MV-4-11 (cell line): ENCODE measurements at places on chromosomes 4 and X.
A peak's percentile ranks its signal among the peaks of the same experiment; 100 is the strongest.

DNA sequence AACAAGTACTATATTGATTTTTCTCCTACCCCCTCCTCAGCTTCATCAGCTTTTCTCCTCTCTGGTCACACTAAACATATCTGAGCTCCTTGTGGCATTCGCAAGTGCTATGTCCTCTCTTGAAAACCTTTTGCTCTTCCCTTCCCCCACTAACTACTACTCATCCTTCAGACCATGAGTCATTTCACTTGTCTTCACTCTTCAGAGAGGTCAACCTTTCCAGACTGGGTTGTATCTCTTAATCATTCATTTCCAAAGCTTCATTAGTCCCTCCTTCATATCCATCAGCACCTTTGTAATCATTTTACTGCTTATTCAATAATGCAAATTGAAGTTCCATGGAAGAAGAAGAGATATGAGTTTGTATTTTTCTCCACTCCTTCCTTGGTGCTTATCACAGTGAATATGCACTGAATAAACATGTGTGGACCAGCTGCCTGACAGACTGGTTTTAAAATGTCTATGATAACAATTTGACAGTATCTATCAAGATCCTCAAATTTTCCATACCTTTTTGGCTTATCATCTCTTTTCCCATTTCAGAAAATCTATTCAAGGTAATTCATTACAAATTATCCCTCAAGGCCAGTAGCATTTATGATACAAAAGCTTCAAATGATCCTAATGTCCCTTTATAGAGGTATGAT lies 28.4 kb downstream of the DDX60L start:
- DNase-seq, result peak; percentile 32

DNA sequence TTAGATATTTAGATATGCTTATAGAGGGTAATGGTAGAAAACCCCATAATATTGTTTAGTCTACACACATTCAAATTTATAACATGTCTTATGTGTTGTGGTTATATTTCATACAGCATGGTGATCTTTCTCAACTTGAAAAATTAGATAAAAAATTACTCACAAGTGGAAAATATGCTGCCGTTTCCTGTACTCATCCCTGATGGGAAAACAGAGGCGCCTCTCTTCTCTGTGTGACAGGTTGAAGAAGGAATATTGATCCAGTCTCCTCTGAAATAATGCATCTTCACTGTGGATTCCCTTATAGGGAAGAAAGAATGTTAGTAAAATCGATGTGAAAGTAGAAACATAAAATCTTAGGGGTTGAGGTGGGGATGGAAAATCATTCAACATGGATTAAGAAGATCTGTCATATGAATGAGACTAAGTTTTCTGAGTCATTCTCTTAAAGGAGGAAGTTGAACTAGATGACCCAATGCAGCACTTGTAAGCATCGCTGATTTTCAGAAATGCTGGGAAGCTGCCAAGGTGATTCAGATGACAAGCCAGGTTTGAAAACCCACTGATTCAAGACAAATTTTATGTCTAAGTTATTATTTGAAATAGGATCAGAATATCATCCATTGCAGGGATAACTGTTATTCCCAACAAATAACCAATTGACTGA lies 70.7 kb downstream of the ANKRD50 start:
- peak; percentile 88 for DNase-seq

DNA sequence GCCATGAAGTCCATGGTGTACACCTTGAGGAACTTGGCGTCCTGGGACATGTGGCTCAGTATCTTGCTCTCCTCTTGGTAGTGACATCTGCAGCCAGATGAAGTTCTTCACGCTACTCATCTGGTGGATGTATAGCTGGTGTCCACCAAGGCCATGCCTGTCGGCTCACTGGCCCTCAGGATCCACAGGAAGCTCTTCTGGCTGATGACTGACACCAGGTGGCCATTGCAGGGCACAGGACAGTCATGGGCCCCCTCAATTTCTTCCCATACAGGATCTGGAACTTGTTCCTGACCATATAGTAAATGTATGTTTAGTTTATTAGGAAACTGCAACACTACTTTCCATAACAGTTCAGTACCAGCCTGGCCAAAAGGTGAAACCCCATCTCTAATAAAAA lies 10.3 kb upstream of the CLCN5 start:
- DNase-seq, result no peak

GRCh38 chrX:21840193-21840545 lies 752 bp downstream of the MBTPS2 start:
- DNase-seq, result no peak

DNA sequence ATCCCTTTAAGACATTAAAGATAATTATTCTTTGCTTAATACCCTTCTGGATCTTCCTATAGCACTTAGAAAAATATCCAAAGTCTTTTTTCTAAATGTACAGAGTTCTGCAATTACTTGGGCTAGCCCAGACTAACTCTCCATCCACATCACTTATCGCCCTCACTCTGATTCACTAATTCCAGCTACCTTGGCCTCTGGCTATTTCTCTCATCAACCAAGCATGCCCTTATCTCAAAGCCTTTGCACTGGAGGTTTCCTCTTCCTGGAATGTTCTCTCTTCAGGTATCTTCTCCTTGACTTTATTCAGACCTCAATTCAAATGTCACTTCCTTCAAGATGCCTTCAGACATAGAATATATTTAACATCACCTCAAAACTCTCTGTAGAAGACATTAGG lies 345.1 kb upstream of the SMIM31 start:
- no peak for DNase-seq

DNA sequence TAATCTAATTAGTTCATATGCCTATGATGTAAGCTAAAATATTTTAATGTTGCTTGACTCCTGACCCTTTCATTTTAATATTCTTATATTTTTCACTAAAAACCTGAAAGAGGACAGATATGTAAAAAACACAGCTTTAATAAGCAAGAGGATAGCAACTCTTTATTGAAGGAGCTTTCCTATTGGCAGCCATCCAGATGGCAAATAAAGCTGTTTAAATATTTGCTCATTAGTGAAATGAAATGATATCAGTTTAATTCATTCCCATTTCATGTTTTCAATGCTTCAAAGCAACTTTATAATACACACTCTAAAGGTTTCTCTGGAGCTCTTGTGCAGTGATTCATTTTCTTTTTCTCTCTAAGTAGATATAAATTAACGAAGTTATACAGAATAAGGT lies 473.4 kb downstream of the PCDH7 start:
- no peak for DNase-seq

GRCh38 chrX:75067931-75068330 lies 88.2 kb downstream of the ABCB7 start:
- DNase-seq, result no peak

GRCh38 chrX:1075741-1076140 lies 136.7 kb downstream of the CRLF2 start:
- no peak for DNase-seq

DNA sequence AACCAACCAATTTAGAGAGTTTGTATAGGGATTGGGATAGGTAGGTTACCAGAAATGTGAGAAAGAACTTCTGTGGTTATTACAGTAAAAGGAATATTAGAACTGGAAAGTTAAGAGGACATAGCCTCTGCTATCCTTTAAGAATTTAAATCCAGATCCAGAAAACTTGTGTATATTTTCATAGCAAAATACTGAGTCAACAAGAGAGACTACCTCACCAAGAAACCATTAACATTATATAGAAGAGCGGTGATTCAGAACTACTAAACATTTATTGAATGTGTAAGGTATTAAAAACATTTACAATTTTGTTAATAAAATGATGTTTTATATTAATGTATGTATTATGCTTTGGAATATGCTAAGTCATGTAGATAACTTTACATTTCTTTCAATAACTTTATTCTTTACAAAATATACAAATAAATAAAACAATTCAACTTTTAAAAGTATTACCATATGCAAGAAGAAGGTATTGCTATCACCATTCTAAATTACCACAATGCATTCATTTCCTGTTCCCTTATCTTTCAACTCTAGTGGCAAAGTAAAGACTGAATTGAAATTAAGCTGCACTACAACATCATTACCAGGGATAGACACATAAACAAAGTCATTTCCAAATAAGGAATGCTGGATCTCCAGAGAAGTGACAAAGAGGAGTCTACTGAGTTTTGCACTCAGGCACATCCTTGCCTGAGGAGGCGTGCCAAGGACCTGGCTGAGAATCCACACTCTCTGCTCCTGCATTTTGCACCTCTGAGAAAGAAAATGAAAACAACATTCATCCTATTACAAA lies 6.1 kb upstream of the BDH2 start:
- DNase-seq, result no peak

GRCh38 chr4:71156616-71157015 lies 163.2 kb downstream of the DCK start:
- DNase-seq, result no peak

DNA sequence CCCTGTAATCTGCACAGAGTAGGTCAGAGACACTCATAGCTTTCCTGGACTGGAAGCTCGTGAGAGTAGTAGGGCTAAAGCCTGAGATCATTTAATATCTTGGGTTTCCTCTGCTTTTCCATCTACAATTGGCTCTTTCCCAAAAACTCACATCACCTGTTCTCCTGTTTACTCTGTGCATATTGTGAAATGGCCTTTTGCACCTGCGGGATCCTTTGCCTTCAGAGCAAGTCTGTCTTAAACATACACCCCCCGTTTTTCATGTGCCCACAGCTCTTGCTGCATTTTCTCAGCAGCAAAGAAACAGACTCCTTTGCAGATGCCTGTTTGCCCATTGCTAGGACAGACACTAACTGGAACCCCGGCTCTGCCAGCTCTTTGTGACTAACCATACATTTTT lies 608.3 kb upstream of the PCDH10 start:
- no peak for DNase-seq

GRCh38 chr4:111639876-111640275 lies 505.4 kb upstream of the FAM241A start:
- peak; percentile 4 for DNase-seq

DNA sequence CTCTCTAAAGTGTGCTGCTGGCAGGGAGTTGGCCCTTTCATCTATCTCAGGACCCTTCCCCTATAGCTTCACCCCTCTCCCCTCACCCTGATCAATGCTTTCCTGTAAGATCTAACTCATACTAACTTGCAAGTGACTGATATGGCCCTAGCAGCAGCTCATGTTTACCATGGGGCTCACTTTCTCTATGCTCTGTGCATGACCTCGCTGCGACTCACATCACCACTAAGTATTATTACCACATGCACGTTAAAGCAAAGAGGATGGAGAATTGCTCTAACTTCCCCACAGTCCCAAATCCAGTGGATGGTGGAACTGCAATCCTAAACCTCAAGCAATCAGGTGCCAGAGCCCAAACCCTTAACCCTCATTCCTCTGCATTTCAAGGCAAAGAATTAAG lies 626.6 kb downstream of the MID1IP1 start:
- peak; percentile 55 for DNase-seq

- DNase-seq, result peak; percentile 50
Measured at GRCh38 chrX:152989292-152989658, 4.6 kb downstream of the PNMA5 start.

GRCh38 chr4:147583876-147584275 lies 33.3 kb upstream of the TMEM184C start:
- DNase-seq, result no peak

DNA sequence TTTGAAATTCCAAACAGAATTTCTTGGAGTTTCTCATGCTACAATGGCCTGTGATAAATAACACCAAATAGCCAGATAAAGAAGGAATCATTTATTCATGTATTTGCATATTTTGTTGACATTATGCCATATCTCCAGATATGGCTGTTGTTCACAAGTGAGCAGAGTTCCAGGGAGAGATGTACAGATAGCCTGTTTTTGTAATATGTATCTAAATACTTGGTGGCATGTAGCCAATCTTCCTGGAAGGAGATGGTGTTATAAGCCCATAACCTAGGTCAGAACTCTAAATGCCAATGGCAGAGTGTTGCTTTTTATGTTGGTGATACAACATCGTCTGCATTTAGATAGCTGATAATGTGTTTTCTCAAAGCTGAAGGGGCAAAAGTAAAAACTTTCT lies 292.2 kb downstream of the FBXO8 start:
- DNase-seq, result no peak

GRCh38 chrX:703866-704265 lies 73.3 kb downstream of the SHOX start:
- DNase-seq, result no peak

GRCh38 chr4:2792711-2793585 lies at the start of gene SH3BP2:
SH3BP2 (plus strand) TSS chr4:2793085; CDS start chr4:2820618, 27,533 bp downstream.
- peak; percentile 55 for DNase-seq

GRCh38 chrX:152850465-152850864 lies 19.6 kb downstream of the NSDHL start:
- DNase-seq, result no peak

- DNase-seq, result peak; percentile 81
Measured at GRCh38 chrX:7110821-7111276, 36.7 kb upstream of the STS start.

DNA sequence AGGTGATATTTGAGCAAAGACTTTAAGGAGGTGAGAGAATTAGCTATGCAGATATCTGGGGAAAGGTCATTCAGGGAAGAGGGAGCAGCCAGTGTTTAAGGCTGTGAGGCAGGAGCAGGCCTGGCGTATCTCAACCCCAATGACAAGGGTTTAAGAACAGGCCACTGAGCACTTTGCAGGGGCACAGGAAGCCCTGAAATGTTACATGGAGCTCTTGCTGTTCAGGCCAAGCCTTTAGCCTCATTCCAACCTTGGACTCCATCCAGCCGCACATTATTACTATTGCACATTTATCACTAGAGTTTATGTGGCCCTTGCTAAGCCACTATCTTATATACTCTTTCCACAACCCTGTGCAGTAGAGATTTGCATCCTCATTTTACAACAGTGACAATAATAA lies 114.0 kb downstream of the EFNB1 start:
- DNase-seq, result no peak

DNA sequence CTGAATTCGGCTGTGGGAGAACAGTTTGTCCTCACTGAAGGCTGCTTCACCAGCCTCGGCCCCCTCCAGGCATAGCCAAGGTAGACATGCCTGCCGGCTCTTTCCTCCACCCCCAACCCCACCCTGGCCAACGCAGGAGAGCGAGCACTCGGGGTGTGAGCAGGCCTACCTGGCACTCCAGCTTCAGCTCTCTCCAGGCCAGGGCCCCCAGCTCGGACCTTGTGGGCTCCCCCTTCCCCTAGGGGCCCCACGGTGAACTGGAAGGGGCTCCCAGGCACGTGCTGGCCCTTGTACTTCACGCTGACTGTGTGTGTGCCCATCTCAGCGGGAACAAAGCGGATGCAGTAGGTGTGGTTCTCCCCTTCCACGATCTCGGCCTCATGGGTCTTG lies 22.4 kb downstream of the FLNA start:
- no peak for DNase-seq

DNA sequence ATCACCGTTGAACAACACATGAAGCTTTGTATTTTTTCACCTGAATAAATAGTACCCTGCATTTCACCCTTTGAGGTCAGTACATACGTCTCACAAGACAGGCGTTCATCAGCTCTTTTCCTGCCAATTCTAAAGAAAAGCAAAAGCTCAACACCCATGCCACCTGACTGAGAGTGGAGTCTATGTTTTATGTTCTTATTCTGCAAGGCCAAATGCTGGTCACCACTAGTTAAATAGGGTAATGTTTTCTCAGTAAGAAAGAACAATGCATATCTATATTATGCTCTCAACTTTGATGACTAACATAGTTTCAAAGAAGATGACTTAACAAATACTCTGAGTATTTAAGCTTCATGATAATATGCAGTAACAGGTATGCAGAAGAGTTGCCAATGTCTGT lies 336.3 kb upstream of the BMP3 start:
- no peak for DNase-seq
